ENCODE measurements at places on chromosomes 7 and 10. TPM values are rescaled to one million over a fixed set of nuclear protein-coding genes. Genes with fewer than 3 reads are reported as not detected.

GRCh38 chr7:7820409-7820808 lies 102.0 kb upstream of the RPA3 start:
- no peak for DNase-seq

DNA sequence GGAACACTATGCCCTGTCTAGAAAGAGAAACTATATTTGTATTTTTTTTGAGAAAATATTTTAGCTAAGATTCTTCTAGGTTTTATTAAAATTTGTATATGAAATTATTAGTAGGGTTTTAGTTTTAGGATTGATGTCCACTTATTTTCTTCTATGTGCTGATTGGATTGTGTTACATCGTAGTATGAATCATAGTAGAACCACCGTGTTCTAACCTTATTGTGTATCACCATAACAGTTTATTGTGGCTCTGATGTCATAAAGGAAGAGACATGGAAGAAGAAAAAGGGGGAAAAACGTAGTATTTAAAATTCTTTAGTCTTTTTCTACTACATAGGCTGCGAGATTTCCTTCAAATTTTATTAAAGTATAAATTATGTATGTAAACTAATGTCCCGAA lies 1.9 kb downstream of the AGBL3 start:
- DNase-seq, result no peak

The GARIN1A gene
- 0.30 TPM for total RNA-seq

The HTR5A gene
- total RNA-seq, result not detected

- DNase-seq, result no peak
Measured at GRCh38 chr10:94992811-94993210, 54.4 kb downstream of the CYP2C9 start.

The SLC26A3 gene
- not detected for total RNA-seq

GRCh38 chr10:35642793-35643114 lies 658 bp upstream of the FZD8 start:
- DNase-seq, result no peak

The SFMBT2 gene
- total RNA-seq, result 5.8 TPM

DNA sequence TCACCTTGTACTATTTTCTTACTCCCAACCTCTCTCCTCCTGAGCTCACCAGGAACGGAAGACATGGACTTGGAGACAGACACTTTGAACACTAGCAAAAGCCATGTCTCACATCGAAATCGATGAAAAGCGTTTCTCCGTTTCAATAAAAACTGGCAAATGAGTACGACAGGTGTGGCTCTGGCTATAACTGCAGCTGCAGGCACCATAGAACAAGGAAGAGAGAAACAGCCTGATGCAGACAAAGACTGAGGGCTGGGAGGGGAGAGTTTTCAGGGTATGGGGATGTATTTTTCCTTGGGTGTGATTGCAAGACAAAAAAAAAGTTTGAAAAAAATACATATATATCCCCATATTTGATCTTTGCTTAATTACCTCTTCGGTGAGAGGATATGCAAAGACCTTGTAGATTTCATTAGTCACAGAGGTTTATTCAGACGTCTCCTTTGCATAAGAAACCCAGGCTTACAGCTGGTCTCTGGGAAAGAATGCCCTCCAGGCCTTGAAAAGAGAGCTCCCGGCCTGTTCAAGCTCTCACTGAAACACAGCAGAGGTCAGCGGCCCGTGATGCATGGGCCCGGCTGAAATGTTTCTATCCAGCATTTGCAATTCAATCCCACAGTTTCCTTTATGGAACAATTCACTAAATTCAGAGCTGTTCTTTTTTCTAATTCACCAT lies 63.1 kb downstream of the TLL2 start:
- DNase-seq, result no peak

- no peak for DNase-seq
Measured at GRCh38 chr10:22698941-22699440, 15.4 kb downstream of the PIP4K2A start.

The GNAT3 gene
- total RNA-seq, result not detected

- peak; percentile 25 for DNase-seq
Measured at GRCh38 chr10:48551861-48552591, 52.8 kb downstream of the ARHGAP22 start.

DNA sequence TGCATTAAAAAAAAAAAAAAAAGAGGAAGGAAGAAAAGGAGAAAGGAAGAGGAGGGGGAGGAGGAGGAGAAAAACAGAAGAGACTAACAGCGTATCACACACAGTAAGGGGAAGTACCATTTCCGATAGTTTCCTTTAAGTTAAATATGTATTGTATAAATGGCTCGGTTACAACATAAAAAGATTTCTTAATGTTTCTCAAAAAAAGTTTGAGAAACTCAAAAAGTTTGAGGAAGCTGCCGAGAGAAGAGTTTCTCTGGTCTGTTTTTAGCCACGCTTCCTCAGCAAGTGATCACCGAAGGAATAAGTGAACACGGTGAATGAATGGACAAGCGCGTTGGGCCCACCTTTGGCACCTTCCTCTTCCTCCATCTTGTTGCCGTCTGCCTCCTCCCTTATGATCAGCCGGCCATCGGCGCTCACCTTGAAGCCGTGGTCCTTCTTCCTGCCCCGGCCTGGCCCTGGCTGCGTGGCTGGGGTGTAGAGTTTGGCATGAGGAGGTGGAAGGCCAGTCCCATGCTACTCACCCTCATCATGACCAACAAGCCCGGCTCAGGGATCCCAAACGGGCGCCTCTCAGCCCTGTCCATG lies 31.3 kb upstream of the FRAT2 start:
- no peak for DNase-seq

The NKX1-2 gene
- 0.20 TPM for total RNA-seq

The LGI1 gene
- total RNA-seq, result 2.6 TPM

GRCh38 chr7:136045181-136045580 lies 68.0 kb upstream of the MTPN start:
- no peak for DNase-seq

- no peak for DNase-seq
Measured at GRCh38 chr7:16915405-16915804, 33.6 kb upstream of the AGR3 start.

DNA sequence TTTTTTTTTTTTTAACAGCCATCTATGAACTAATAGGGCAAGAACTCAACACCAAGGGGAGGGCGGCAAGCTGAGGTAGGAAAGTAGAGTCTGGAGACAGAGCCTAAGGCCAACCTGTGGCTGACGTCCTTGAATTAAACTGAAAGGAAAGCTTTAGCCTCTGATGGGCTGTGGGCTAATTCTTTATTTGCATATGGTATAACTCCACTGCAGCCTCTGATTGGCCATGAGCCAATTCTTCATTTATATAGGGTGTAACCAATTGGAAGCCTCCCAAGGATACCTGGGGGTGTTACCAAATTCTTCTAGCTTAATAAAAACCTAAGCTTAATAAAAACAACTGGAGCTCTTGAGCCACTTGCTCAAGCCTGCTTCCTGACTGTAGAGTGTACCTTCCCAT lies 10.3 kb downstream of the TYW1 start:
- DNase-seq, result no peak

The PILRA gene
- 3.2 TPM for total RNA-seq

The ATP6V0A4 gene
- total RNA-seq, result 4.1 TPM

- no peak for DNase-seq
Measured at GRCh38 chr7:157685430-157686284, 348.9 kb downstream of the DNAJB6 start.

DNA sequence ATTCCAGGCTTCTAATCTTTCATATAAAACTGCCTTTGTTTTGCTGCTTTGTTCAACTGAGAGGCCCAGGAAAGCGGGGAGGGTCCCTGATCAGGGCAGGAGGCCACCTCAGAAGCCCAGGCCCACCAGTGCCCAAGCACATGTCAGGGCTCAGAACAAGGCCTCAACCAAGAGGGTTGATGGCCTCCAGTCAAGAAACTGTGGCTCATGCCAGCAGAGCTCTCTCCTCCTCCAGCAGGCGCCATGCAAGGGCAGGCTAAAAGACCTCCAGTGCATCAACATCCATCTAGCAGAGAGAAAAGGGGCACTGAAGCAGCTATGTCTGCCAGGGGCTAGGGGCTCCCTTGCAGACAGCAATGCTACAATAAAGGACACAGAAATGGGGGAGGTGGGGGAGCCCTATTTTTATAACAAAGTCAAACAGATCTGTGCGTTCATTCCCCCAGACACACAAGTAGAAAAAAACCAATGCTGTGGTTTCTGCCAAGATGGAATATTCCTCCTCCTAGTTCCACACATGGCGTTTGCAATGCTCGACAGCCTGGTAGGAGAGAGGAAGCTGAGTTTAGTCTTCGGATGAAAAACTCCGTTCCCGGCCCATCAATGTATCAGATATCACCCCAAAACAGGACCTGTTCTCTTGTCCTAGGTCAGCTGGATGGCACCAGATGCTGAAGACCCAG lies 34.0 kb downstream of the PSAP start:
- DNase-seq, result no peak

- DNase-seq, result no peak
Measured at GRCh38 chr7:124426621-124427020, 339.0 kb downstream of the GPR37 start.

- no peak for DNase-seq
Measured at GRCh38 chr10:99914236-99914635, 95.5 kb downstream of the DNMBP start.

All from skin of body (tissue), 3 donors.